Stimulated activated CD8-positive, alpha-beta memory T cell treated with anti-CD3 and anti-CD28 coated beads, Interleukin-7, amount 100 ng/mL, for 24 hours (primary cell): ENCODE measurements at places on chromosomes 16 and 17.

GRCh38 chr16:80208743-80209142 is 332.1 kb upstream of the DYNLRB2 start:
- DNase-seq, result no peak

DNA sequence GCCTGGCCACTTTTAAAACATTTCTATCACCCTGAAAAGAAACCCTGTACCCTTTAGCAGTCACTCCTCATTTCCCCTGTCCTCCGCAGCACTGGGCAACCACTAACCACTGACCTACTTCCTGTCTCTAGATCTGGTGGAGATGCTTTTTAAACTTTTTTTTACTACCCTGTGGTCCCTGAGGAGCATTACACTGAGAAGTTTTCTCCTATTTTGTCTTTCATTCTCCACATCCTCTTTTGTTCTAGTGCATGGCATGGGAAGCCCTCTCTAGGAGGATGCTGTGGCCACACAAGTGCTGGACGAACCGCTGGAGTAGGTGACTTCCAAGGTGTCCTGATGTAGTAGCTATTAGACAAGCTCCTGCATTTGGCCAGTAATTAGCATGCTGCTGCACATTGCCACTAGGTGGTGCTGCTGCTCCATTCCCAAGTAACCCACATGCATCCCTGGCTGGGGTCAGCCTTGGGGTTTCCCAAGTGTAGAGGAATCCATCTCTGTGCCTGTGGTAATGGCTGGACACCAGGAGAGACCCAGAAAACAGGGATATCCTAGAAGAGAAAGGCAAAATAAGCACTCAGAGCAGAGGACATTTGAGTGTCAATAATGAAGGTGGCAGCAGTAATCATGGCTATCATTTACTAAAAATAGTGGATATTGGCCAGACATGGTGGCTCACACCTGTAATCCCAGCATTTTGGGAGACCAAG is 143.8 kb upstream of the CRHR1 start:
- DNase-seq, result peak; percentile 43

DNA sequence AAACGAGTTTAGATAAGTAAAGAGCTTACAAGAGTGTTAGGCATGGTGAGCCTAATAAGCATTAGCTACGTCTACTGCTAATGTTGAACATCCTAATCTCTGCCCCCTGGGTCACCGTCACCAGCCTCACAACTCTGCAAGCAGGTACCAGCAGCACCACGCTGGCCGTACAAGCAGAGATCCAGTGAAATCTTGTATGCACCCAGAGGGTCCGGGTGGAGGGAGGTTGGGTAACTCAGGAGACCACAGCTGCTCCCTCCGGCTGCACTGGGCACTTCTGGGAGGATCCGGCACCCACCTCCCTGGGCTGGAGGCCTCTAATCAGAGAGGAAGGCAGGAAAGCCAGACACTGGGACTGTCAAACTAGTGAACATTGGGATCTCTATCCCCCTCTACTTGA is 8.4 kb upstream of the OR1F1 start:
- DNase-seq, result no peak

GRCh38 chr17:75228305-75228704 is 22.8 kb downstream of the NUP85 start:
- DNase-seq, result no peak

- DNase-seq, result no peak
Measured at GRCh38 chr17:57132663-57133062, 47.6 kb downstream of the AKAP1 start.

DNA sequence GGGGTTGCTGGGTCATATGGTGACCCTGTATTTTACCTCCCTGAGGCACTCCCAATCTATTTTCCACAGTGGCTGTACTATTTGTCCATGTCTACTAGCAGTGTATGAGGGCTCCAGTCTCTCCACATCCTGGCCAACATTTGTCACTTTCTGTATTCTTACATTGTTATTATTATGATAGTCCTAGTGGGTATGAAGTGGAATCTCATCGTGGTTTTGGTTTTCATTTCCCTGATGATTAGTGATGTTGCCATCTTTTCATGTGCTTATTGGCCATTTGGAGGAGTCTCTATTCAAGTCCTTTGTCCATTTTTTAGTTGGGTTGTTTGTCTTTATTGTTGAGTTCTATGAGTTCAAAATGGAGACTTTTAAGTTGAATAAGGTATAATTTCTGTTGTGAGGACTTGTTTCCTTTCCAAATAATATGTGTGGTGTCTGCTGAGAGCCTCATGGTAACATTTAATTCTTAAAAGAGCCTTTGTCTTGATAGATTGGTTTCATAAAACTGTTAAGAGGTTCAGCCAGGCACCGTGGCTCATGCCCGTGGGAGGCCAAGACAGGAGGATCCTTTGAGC is 108.2 kb downstream of the RPTOR start:
- DNase-seq, result no peak

GRCh38 chr16:259814-260253 is 15.9 kb downstream of the RGS11 start:
- DNase-seq, result no peak

- DNase-seq, result no peak
Measured at GRCh38 chr16:8850279-8850885, 18.4 kb downstream of the CARHSP1 start.
